ENCODE measurements at places on chromosomes 12 and 14.

GRCh38 chr12:43126652-43127375 lies 425.2 kb downstream of the ADAMTS20 start:
- no peak for DNase-seq

DNA sequence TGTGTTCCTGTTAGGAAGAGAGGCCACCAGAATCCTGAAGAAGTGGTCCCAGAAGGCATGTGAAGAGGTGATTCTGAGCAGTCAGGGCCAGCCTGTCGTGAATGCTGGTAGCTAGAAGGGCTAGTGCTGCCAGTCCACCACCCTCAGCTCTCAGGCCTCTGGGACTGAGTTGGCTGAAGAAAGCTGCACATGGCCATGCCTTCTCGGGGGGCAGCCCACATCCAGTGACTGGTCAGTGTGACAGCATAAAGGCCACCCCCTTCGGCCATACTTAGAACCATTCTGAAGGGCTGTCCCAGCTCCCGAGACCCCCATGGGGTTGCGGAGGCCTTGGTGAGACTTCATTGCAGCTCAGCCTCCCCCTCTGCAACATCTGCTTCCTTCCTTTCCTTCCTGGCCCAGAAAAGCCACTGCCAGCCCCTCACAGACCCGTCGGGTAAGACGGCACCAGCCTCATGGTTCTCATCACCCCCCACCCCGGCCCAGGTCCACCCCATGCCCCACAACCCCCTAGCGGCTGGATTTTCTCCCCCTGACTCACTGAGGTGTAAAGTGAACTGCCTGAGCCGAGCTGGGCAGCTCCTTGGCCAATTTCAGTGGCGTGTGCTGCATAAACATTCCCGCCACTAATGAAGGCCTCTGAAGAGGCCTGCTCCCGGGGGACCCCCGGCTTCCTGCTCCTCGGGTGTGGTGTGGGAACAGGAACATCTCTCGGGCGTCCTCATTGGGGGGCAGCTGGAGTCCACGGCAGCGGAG lies 49.5 kb upstream of the DIO3 start:
- DNase-seq = no peak

GRCh38 chr12:32398181-32398580 lies 1.2 kb upstream of the FGD4 start:
- no peak for DNase-seq

GRCh38 chr14:58426670-58427280 lies 556 bp downstream of the TIMM9 start:
- peak; percentile 75 for DNase-seq

DNA sequence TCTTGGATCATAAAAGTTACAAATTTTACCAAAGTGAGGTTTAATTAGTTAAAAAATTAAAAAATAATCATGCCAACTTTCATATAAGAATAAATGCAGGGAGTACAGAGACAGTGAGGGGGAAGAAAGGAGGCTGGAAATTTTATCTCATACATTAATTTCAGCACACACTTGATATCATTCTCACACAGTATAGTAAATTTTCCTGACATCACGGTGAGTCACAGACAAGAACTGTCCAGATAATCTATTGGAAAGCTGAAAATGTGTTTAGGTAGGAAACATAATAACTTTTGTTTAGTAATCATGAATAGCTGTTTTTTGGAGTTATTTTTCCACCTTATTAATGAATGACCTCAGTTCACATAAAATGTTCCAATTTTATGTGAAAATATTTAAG lies 1204.8 kb downstream of the GALC start:
- DNase-seq = no peak

DNA sequence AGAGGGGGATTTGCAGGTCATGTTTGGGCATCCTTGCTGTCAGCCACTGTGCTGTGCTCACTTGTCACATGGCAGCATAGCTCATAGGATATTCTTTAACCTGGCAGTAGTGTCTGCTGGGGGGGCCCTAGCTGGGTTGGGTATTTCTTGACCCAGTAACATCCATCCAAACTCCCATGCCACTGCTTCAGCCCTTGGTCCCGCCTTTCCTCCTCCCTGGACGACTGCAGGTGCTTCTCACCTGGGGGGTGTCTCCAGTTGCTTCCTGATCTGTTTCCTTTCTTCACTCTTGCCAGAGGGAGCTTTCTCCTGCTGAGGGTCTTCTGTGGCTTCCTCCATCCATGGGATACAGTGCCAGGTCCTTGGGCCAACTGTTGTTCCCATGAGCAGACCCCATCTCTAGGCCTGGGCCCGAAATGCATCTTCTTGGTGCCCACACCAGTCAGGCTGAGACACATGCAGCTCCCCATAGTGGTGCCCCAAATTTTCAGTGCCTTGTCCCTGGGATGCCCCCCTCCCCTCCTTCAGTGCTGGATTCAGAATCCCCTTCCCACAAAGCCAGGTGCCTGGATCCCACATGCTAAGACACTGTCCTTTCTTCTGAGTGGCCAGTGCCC lies 20.5 kb downstream of the C14orf132 start:
- DNase-seq = no peak

DNA sequence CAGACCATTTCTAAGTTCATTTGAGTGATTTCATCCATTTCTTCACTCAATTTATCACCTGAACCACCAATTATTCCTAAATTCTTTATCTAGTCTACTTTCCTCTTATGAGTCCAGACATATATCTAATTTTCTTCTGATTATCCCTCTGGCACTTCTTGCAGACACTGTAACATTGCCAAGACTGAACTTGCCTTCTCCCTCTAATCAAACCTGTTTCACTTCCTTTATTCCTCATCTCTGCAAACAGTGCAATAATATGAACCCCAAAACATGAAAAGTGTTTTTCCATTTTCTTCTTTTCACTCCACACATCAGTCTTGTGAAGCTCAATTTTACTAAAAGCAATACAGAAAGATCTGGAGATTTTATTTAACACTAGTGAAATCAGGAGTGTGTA lies 37.8 kb upstream of the PTPRQ start:
- DNase-seq = no peak

- no peak for DNase-seq
Measured at GRCh38 chr14:32190673-32191072, 11.2 kb upstream of the RNU6-7 start.

DNA sequence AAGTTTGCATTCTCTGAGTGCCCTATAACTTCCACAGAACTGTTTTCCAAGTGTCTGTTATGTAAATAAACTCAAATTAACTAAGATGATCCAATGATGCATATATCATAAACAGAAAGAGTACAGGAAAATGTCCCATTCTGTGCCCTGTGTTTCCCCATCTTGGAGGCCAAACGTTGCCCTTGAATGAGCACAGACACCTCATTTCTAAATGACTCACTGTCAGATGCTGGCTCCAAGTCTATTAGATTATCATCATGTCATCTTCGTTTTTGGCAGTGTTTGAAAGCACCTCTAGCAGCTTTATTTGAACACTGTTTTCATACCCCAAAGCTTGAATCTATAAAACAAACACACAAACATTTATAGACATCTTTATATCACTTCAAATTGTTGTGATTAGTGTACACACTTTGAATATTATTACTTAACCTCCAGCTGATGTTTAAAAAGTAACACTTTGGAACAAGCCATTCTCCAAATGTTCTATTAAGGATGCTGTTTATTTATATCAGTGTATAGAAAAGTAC lies 424.2 kb downstream of the NOVA1 start:
- no peak for DNase-seq

- no peak for DNase-seq
Measured at GRCh38 chr12:57524814-57525614, 2.4 kb downstream of the MBD6 start.

GRCh38 chr12:40711121-40711520 lies 18.9 kb downstream of the CNTN1 start:
- DNase-seq = no peak

DNA sequence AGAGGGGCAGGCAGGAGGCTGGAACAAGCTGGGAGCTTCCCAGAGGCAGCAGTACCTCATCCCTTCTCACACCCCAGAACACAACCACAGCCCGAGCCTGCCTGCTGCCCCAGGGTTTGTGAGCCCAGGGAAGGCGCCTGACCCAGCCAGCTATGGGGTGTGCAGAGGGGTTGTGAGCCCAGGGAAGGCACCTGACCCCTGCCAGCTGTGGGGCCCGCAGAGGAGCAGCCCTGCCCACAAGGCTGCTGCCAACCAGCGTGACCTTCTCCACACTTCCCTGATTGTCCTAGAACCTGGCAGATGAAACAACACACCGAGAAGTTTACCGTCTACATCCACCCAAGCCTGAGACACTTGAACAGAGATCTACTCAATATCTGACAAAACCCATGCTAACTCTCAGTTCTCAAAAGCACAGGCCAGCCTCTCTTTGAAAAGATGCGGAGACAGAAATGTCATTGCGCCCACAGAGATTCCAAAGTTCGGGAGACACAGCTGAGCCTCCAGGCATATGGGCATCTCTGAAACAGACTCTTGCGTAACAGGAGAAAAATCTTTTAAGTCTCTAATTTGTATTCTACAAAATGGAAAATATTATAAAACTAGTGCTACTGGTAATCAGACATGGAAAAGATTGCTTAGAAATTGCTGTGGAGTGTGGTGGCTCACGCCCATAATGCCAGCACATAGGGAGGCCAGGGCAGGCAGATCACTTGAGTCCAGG lies 47.3 kb downstream of the SFSWAP start:
- DNase-seq = no peak

GRCh38 chr12:19431407-19432308 lies 7.6 kb upstream of the AEBP2 start:
- no peak for DNase-seq

GRCh38 chr14:74595006-74595735 lies 16.9 kb downstream of the LTBP2 start:
- DNase-seq = no peak

DNA sequence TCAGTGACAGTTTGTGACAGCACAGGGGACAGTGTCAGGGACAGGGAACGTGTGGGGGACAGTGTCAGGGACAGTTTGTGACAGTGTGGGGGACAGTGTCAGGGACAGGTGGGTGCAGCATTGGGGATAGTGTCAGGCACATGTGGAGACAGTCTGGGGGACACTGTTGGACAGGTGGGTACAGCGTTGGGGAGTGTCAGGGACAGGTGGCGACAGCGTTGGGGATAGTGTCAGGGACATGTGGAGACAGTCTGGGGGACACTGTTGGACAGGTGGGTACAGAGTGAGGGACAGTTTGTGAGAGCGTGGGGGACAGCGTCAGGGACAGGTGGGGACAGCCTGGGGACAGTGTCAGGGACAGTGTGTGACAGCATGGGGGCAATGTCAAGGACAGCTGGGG lies 140.0 kb downstream of the TMEM121 start:
- no peak for DNase-seq

GRCh38 chr12:45298721-45299692 lies 83.1 kb downstream of the ANO6 start:
- DNase-seq = no peak

DNA sequence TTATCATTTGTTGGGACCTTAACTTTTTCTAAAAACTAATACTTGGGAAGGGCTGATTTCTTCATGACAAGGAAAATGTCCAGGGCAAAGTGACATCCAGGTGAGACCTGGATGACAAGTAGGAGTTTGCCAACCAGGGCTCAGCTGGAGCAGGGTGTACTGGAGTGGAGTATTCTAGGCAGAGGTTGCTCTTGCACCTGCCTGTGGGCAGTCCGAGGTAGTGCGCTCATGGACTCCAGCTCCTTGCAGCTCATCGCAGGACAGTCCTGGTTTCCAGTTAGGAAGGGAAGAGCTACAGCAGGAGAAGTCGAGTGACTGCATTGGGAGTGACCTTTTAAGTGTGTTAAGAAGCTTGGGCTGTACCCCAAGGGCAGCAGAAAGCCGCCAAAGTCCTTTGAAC lies 175.9 kb downstream of the PELI2 start:
- DNase-seq = no peak

DNA sequence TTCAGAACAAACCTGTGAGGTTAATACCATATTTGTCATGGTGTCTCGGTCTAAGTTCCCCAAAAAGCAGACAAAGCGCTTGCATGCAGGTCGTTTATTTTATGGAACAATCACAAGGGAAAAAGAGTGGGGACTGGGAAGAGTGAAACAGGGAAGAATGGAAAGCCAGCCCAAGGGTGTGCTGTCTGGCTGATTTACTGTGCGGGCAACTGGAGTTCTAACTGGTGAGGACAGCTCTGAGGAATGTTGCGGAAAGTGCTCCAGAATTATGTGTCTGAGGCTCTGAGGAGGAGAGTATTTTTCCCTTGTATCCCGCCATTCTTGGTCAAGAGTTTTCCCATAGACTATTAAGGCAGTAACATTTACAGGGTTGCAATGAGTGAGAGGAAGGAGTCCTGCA lies 465.4 kb downstream of the RMST start:
- DNase-seq = no peak

- DNase-seq = no peak
Measured at GRCh38 chr12:121653999-121654398, 15.5 kb downstream of the MORN3 start.

GRCh38 chr14:33992274-33993007 lies 41.6 kb upstream of the EGLN3 start:
- DNase-seq = no peak

Data from hepatocyte (in vitro differentiated cells).